ENCODE measurements at places on chromosomes 1 and 21. TPM values are rescaled to one million over a fixed set of nuclear protein-coding genes. Genes with fewer than 3 reads are reported as not detected.

Gene SPRR3
- not detected for total RNA-seq

Gene S100A14
- 0.26 TPM for total RNA-seq

Gene TMEM200B
- 2.1 TPM for total RNA-seq

Gene IFNLR1
- 10.0 TPM for total RNA-seq

Gene RHOU
- 0.68 TPM for total RNA-seq

Gene FOXD2
- total RNA-seq, result 0.26 TPM

Gene GBP7
- not detected for total RNA-seq

Gene CRYAA
- not detected for total RNA-seq

Gene CLCA1
- not detected for total RNA-seq

Gene CYP4A22
- not detected for total RNA-seq

Gene NECTIN4
- total RNA-seq, result not detected

Gene LRRC38
- not detected for total RNA-seq

Gene THEM4
- 24.9 TPM for total RNA-seq

Gene S100B
- total RNA-seq, result not detected

Gene ZNF648
- not detected for total RNA-seq

Gene PTPRU
- total RNA-seq, result 0.85 TPM

Gene ASAP3
- total RNA-seq, result 0.50 TPM

Gene S100A16
- total RNA-seq, result not detected

Gene MRPL55
- 51.1 TPM for total RNA-seq

Gene LEPR
- 5.2 TPM for total RNA-seq

Gene KRTAP6-2
- total RNA-seq, result not detected

Gene NES
- total RNA-seq, result not detected

Gene CLCA4
- total RNA-seq, result not detected

Gene ADAMTS1
- total RNA-seq, result not detected
